ENCODE measurements at places on chromosomes 11 and 22.

DNA sequence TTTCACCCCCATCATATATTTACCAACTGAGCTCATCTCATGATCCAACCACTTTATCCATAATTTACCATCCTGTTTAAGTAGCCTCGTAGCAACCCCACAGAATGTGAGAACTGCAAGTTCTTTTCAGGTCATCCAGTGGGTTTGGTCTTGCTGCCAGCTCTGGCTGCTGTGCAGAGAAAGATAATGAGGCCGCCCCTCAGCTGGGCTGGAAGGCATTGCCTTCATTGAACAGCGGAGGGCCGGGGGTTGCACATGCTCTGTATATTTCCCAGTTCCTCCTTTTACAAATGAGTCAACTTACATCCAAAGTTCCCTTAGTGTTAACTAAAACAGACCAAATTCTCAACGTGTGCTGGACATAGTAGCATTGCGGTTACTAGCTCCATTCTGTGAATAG is 96.7 kb downstream of the SYN3 start:
- DNase-seq = no peak

DNA sequence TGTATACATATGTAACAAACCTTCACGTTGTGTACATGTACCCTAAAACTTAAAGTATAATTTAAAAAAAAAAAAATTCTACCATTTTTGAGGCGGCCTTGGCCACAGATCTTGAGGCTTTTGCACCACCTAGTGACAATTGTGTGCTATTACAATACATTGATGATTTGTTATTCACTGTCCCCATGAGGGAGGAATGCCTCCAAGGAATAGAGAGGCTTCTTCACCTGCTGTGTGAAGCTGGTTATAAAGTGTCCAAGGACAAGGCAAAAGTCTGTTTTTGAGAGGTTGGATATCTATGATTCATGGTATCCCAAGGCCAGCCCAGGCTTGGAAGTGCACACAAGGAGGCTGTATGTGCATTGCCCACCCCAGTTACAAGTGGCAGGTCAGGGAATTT is 30.7 kb downstream of the SLC22A25 start:
- no peak for DNase-seq

DNA sequence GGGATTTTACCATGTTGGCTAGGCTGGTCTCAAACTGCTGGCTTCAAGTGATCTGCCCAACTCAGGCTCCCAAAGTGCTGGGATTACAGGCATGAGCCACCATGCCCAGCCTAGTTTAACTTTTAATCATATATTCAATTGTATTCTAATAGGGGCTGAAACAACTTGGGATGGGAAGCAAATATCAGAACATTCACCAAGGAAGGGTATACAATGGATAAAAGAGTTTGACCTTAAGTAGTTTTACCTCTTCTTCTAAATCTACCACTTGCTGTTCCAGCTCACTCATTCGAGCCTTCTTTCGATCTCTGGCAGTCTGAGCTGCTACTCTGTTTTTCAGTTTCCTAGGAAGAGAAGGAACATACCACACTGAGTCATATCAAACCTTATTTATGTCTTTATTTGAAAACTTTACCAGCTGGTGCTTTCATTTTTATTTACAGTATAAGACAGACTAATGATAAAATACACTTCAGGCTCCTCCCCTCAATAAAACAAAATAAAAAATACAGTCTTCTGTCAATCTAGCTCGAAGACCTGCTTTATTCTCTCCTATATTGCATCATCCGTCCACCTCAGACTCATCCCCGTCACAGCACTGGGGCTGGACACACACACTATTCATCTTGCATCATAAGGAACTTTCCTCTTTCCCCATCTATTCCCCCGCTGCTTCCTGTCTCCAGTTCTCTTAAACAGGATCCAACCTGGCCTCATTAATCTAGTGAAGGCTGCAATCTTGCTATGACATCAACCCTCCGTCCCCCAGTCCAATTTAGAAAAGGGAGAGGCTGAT is 1.4 kb downstream of the XBP1 start:
- DNase-seq = peak; percentile 68

DNA sequence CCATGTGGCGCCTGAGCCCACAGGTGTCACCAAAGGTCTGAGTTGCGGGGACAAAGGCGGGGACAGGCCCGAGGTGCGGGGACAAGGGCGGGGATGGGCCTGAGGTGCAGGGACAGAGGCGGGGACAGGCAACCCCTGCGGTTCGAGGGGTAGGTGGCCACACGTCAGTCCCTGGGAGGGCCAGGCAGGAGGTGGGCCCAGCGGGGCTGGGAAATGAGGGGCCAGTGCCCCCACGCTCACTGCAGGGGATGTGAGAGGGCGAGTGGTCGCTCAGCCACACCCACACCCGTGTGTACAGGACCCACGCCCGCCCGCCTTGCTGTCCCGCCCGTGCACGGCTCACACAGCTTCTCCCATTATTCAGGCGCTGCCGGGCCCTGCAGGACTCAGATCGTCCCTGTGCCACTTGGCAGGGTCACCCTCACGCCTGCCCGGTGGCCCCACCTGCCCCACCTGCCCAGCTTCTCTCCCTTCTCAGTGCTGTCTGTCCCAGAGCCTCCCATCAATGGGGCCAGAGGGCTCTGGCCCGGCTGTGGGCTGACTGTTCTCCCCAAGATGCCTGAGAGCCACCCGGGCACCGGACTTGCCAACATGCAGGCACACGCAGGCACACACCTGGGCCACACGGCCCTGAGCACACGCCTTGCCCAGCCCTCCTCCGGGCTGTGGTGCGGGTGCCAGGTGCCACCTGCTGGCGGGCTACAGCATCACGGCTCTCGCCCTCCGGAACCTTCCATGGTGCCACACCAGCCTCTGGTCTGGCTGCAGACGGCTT is 14.2 kb upstream of the MUC6 start:
- DNase-seq = peak; percentile 89

GRCh38 chr11:21888814-21889213 is 304.1 kb upstream of the ANO5 start:
- no peak for DNase-seq

DNA sequence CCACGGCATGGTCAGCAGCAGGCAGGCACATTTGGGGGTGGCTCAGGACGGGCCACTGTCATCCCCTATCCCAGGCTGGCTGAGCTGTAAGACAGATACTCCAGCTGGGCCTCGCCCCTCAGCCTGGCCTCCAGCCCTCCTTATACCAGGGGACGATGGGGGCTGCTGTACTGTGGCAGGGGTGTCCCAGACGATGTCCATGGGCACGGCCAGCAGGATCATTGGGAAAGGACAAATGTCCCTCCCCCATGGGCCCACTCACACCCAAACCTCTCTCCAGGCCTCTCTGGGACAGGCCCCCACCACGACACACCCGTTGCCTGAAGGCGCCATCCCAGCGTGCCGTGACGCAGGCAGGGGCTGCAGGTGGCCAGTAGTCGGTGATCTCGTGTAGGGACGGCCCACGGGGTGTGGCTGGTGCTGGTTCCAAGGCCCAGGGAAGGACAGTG is 1.5 kb upstream of the IL17REL start:
- peak; percentile 63 for DNase-seq

DNA sequence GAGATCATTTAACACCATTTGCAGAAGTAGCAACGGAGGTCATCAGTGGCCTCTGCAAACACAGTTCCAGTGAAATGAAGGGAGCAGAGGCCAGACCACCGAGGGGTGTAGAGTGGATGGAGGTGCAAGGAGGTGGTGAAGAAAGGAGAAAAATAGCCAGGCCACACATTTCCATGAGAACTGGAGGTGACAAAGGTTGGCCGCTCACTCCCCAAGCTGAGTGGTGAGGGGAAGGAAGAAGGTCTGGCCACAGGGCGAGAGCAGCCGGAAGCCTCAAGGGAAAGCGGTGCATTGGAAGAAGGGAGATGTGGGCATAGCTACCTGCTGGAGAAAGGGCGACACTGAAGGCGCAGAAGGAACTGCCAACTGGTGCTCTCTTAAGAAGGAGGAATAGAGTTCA is 20.1 kb upstream of the TMPRSS4 start:
- peak; percentile 50 for DNase-seq
